Peyer's patch (tissue), 4 donors: ENCODE measurements at places on chromosomes 3 and 15.

DNA sequence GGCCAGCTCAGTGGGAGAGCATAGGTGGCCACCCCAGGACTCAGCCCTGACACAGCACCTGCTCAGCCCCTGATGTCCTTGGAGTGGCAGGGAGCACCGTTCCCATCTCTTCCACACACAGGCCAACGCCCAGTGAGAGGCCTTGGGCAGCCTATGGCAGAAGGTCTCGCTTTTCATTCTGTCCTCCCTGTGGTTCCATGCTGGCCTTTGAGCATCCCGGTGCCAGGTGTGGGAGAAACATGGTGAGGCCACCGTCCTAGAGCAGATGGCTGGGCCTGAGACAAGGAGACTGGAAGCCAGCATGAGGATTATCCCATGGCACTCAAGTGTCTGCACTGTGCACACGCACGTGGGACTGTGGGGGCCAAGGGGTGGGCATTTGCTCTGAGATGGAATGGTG, 25.1 kb downstream of the ADCY5 start:
- no peak for DNase-seq

GRCh38 chr3:80688814-80689213, 921.0 kb upstream of the ROBO1 start:
- no peak for DNase-seq

- no peak for DNase-seq
Measured at GRCh38 chr3:52032702-52033408, 23.5 kb downstream of the DUSP7 start.

DNA sequence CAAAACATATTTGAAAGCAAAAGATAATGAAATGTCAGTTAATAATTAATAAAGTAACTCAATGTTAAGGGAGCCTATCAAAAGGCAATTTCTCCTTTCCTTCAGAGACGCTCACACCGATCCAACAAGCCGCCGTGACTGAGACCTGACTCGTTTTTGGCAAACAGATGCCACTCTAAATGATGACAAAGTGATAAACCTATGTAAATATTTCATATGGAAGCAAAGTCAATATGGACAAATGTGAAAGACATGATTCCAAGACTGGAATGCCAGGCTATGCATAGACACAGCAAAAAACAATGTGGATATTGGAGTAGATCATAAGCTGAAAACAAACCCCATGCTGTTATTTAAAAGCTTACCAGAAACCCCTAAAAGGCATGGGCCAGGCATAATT, 137.2 kb upstream of the SUCLG2 start:
- no peak for DNase-seq

DNA sequence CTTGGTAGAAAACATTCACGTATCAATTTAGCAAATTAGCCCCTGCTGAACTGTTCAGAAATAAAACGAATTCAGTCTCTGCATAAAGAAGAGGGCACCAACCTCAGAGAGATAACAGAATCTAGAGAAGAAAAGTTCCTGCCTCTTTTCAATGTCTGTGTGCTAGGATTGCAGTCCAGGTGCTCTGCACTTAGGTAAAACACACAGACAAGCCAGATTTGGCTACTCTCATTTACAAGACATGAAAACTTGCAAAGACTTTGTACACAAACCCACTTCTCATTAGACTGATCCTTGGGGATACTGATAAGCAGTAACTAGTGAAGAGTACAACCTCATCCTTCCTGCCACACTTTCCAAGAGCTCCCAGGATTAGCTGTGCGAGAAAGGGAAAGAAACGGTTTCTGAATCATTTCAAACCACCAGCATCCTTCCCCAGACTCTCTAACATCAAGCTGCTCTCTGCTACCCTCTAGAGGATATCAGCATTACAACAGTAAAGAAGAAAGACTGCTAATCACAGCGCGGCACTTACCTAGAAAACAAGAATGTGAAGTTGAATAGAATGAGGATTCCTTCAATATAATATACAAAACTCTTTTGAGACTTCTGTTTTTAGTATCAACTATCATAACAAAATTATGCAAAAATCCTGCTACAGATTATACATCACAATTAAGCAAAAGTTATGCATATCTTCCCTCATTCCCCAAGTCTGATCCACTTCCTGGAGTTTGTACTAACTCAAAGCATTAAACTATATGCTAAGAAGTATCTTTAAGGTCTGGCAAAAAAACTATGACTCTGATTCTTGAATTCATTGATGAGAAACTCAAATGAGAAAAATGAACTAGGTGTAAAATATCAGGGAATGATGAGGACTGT, 306.4 kb downstream of the MAGI1 start:
- no peak for DNase-seq

GRCh38 chr3:13161021-13161759, 88.0 kb upstream of the IQSEC1 start:
- DNase-seq = no peak

DNA sequence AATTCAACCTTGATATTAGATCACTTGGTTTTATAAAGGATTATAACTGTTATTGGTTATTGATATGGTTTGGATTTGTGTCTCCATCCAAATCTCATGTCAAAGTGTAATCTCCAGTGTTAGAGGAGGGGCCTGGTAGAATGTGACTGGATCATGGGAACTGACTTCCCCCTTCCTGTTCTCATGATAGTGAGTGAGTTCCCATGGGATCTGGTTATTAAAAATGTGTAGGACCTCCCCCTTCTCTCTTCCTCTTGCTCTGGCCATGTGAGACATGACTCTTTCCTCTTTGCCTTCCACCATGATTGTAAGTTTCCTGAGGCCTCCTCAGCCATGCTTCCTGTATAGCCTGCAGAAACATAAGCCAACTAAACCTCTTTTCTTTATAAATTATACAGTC, 136.0 kb upstream of the UBE2E2 start:
- no peak for DNase-seq

DNA sequence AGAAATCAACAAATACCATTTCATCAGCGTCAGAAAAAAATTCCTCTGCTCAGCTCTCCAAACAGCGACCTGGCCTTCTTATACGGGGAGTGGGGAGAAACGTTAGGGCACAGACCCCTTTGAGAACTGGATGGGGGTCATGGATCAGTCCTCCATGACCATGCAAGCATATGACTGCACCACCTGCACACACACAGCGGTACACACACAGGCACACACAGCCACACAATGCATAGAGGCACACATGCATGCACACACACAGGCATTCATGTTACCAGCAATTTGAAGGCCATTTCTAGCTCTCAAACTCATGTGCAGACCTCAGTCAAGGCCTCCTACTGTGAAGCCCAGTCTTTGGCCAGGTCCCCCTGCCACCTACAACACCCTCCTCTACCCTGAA, 50.2 kb downstream of the SLC41A3 start:
- DNase-seq = no peak

GRCh38 chr3:179174898-179175297, 26.7 kb downstream of the PIK3CA start:
- no peak for DNase-seq

DNA sequence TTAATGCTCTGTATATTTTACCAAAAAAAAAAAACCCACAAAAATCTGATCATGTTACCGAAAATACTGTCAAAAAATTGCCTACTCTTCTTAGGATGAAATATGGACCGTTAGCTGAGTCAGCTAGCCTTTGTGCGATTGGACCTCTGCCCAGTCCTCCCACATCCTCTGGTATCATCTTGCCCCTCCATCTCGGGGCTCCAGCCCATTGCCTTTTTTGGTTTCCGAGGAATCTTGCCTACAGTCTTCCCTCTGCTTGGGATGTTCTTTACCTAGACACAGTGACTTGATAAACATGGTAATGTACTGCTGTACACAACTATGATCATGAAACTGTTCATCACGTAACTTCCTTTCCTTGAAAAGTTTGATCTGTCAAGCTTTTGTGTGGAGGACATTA, 371.4 kb downstream of the SV2B start:
- no peak for DNase-seq

GRCh38 chr3:10875914-10876313, 59.9 kb downstream of the SLC6A11 start:
- no peak for DNase-seq

- no peak for DNase-seq
Measured at GRCh38 chr3:22887664-22888291, 315.3 kb upstream of the UBE2E2 start.

- no peak for DNase-seq
Measured at GRCh38 chr3:8561370-8561769, 59.7 kb downstream of the LMCD1 start.

DNA sequence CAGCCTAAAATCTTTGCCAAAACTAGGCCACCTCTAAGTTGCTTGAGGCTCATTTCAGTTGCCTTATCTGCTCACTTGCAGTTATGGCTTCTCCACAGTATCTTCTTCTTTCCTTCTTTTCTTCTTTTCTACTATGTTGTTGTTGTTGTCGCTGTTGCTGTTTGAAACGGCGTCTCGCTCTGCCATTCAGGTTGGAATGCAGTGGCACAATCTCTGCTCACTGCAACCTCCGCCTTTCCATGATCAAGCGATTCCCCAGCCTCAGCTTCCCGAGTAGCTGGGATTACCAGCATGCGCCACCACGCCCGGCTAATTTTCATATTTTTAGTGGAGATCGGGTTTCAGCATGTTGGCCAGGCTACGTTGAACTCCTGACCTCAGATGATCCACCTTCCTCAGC, 210.8 kb upstream of the NR2F2 start:
- no peak for DNase-seq

GRCh38 chr15:32705446-32705845, 12.4 kb upstream of the GREM1 start:
- no peak for DNase-seq

GRCh38 chr3:36318621-36319200, 61.6 kb upstream of the STAC start:
- no peak for DNase-seq

- no peak for DNase-seq
Measured at GRCh38 chr15:44792715-44793114, 56.4 kb downstream of the TRIM69 start.

- DNase-seq = peak; percentile 60
Measured at GRCh38 chr3:155805204-155805801, 775 bp downstream of the C3orf33 start.
